ENCODE measurements at places on chromosomes 7 and 10. TPM values are rescaled to one million over a fixed set of nuclear protein-coding genes. Genes with fewer than 3 reads are reported as not detected.

DNA sequence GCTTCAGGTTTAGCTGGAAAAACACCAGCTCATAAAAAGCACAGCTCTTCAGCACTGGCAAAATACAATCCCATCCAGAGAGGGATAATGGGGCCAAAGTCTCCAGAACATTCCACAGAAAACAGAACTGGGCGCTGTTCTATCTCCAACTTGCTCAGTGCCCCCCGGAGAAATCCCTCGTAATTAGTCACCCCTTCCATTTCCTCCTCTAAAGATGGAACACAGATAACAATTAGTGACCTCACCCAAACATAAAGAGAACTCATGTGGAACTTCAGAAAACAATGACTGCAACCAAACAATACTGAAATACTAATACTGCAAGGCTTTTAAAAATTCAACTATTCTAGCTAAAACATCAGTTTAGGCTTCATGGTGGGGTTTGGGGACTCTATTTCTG lies 46.3 kb downstream of the KIAA1549 start:
- no peaks in the 10 kb centered on the region for H3K4me1 ChIP-seq
- no peaks in the 10 kb centered on the region for H3K27me3 ChIP-seq
- H3K36me3 ChIP-seq = no peaks in the 10 kb centered on the region
- no peak overlapping the region for H3K4me3 ChIP-seq
- DNase-seq = no peak

DNA sequence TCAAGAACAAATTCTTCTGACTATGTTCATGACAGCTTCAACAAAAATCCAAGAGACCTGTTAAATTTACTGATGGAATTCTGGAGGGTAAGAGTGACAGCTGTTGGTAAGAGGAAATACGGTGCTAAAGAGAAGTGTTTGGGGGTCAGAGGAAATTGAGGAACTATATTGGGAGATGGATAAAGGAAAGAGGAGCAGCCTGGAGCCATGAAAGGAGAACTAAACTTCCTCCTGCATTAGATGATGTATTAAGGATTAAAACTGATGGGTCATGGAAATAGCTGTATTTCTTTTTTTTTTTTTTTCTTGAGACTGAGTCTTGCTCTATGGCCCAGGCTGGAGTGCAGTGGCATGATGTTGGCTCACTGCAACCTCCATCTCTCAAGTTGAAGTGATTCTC lies 95.3 kb downstream of the HERPUD2 start:
- no peak for DNase-seq
- H3K4me3 ChIP-seq = no peak overlapping the region
- no peaks in the 10 kb centered on the region for H3K27me3 ChIP-seq
- no peaks in the 10 kb centered on the region for H3K4me1 ChIP-seq

DNA sequence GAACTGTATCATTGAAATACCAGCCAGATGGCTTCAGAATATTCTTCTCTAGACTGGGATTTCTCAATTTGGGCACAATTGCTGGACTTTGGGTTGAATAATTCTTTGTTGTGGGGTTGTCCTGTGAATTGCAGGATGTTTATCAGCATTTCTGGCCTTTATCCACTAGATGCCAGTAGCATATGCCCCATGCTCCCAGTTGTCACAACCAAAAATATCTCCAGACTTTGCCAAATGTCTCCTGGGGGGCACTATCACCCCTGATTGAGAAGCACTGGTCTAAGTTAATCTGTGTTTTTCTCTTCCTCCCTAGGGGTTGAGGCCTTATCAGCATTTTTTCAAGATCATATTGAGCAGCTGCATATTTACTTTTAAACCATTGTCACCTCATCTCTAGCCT lies 204.9 kb upstream of the SP8 start:
- no peaks in the 10 kb centered on the region for H3K27me3 ChIP-seq
- no peaks in the 10 kb centered on the region for H3K36me3 ChIP-seq
- no peak overlapping the region for H3K27ac ChIP-seq
- DNase-seq = no peak
- H3K4me3 ChIP-seq = no peak overlapping the region

DNA sequence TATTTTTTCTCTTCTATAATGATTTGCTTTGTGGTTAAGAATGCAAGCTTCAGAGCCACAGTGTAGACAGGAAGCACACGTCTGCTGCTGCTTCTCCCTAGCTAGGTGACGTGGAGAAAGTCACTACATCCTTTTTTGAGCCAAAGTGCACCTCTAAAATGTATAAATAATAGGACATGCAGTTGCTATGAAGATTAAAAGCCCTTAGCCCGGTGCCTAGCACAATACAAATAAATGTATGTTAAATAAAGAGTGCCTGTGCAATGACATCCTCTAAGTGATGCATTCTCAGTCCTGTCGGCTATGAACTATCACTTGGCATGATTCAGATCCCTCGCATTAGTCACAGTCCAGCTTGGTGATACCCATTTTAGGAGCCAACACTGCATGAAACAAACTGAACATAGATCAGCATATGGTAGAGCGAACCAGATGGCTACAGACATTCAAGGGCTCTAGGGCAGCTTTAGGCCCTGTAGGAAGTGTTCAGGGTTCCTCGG lies 4.8 kb upstream of the TRDMT1 start:
- peaks cover 18% of the 10 kb centered on the region for H3K4me1 ChIP-seq
- H3K27ac ChIP-seq = peak overlapping the region; percentile 65
- H3K4me3 ChIP-seq = no peak overlapping the region
- no peak for DNase-seq
- no peaks in the 10 kb centered on the region for H3K36me3 ChIP-seq

GRCh38 chr10:63629363-63630084 lies 108.3 kb downstream of the REEP3 start:
- no peaks in the 10 kb centered on the region for H3K27me3 ChIP-seq
- peak overlapping the region; percentile 77 for H3K4me3 ChIP-seq
- peaks cover 21% of the 10 kb centered on the region for H3K4me1 ChIP-seq
- DNase-seq = peak; percentile 60
- H3K36me3 ChIP-seq = no peaks in the 10 kb centered on the region
- H3K27ac ChIP-seq = peak overlapping the region; percentile 42

DNA sequence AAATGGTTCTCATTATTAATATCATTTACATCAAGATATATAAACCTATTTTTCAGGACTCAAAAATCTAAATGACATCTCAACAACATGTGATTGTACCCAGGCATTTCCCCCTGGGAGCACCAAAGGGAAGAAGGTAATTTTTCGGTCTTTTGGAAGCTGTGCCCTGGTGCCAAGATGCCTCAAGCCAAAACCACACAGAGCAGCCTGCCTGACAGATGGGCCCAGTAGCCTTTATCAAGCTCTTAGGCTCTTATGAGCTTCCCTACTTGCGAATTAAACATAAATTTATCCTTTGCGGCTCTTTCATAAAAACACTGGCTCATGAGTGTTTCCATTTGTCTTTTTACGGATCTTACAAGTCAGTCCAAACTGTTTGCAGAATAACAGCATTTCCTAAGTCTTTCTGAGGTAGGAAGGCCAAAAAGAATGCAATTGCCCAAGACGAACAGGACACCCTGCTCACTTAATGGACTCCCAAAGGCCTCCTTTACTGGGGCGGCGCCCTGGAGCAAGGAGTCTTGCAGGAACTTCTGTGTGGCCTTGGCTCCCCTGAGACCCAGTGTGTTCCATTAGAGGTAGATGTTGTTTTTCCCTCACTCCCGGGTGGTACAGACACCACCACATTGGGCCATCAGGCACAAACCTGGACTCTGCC lies 4.1 kb upstream of the RASSF4 start:
- DNase-seq = no peak
- H3K36me3 ChIP-seq = peaks cover 8% of the 10 kb centered on the region
- no peaks in the 10 kb centered on the region for H3K27me3 ChIP-seq
- no peak overlapping the region for H3K4me3 ChIP-seq
- peaks cover 29% of the 10 kb centered on the region for H3K4me1 ChIP-seq
- no peak overlapping the region for H3K27ac ChIP-seq

GRCh38 chr10:128926711-128927110 lies 540.3 kb upstream of the MGMT start:
- DNase-seq = no peak
- no peak overlapping the region for H3K4me3 ChIP-seq
- H3K36me3 ChIP-seq = no peaks in the 10 kb centered on the region
- no peaks in the 10 kb centered on the region for H3K27me3 ChIP-seq
- H3K4me1 ChIP-seq = no peaks in the 10 kb centered on the region

- H3K27ac ChIP-seq = no peak overlapping the region
- no peak for DNase-seq
- H3K36me3 ChIP-seq = peaks cover 19% of the 10 kb centered on the region
Observed at GRCh38 chr10:96978621-96979154, 146.6 kb downstream of the LCOR start.

GRCh38 chr7:43004082-43004481 lies 71.9 kb downstream of the MRPL32 start:
- DNase-seq = no peak
- H3K27ac ChIP-seq = no peak overlapping the region
- H3K36me3 ChIP-seq = no peaks in the 10 kb centered on the region
- no peak overlapping the region for H3K4me3 ChIP-seq

PIK3CG gene
- 78.2 TPM for total RNA-seq

DNA sequence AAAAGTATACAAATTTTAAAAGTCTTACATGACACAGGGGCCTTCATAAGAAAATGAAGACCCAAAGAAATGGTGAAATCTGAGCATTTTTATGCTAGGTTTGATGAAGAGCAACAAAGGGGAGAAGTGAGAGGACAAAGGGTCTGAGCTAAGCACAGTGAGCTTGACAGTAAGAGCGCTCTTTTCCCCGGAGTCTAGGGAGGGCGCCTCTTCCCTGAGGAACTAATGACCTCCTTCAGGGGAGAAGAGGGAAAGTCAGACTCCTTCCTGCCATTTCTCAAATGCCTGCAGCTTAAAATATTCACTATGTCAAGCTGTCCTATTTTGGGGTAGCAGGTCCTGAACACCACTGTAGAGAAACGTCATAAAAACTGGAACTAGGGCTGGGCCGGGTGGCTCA lies 18.1 kb upstream of the PAXIP1 start:
- no peaks in the 10 kb centered on the region for H3K27me3 ChIP-seq
- no peak overlapping the region for H3K4me3 ChIP-seq
- no peaks in the 10 kb centered on the region for H3K4me1 ChIP-seq
- H3K36me3 ChIP-seq = no peaks in the 10 kb centered on the region
- no peak for DNase-seq
